ENCODE measurements at places on chromosomes 4 and X.

- DNase-seq, result no peak
These were observed 1.1 kb downstream of the SLC25A6 start for GRCh38 chrX:1390621-1391369.

DNA sequence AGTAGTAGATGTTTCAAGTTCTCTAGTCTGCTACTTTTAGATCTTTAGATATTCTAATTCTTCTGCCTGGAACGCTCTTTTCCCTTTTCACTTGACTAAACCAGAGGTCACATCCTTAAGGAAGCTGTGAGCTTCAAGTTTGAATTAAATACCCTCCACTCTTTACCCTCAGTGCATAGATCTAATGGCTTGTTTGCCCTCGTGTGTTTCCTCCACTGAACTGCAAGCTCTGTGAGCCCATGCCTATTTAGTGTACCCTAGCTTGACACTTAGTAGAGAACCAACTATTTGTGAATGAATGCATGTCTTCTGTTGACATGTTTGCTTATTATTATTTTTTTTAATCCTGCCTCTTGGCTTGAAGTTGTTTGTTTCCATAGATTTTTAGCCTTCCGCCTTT is 138.3 kb downstream of the PDE5A start:
- DNase-seq, result no peak

DNA sequence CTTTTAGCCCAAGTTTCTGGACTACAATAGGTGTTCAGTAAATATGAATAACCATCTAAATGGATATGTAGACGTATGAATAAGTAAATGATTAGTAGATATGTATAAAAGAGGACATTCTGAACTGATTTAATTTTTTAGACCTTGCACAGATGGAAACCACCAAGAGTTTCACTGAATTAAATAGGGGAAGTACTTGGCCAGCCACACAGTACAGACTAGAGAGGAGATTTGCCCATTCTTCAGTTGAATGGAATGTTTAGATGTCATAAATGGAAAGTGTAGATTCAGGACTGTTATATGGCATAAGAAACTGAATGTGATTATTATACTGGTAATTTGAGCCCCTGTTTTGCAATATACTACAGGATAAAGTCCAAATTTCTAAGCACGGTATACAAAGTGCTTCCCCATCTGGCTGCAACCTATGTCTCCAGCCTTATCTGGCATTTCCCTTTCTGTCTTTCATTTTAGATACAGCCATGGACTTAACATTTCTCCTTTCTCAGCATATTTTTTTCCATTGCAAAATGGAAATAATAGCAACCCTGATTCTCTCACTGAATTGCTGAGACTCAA is 137.8 kb upstream of the HS3ST1 start:
- no peak for DNase-seq

DNA sequence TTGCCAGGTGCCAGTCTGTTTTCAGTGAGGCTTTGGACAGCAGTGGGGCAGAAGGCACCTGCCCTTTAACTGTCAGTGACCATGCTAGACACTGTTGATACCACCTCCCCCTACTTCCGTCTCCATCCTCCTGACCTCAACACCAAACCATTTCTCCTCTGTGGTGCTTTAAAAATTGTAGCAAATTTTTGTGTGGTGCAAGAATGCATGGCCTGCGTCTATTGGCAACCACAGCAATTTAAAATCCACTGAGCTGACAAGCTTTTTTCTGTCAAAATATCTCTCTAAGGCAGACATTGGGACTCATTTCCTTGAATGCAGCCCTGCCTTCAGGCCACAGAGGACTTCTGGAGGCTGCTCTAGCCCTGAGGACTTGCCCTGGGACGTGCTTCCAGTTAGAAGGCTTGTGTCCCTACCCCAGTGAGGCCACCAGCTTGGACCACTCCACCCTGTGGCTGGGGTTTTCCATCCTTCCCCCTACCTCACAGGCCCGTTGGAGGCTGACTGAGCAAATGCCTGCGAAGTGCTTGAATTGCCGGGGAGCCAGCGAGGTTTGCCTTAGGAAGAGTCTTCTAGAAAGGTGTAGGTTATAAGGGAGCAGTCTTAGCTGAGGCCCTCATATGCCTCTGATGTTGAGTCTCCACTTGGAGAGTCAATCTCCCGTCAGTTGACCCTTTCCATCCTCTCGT is 6.9 kb downstream of the PRRG3 start:
- no peak for DNase-seq

- no peak for DNase-seq
These were observed 91.0 kb upstream of the TRIM2 start for GRCh38 chr4:153113061-153113837.

DNA sequence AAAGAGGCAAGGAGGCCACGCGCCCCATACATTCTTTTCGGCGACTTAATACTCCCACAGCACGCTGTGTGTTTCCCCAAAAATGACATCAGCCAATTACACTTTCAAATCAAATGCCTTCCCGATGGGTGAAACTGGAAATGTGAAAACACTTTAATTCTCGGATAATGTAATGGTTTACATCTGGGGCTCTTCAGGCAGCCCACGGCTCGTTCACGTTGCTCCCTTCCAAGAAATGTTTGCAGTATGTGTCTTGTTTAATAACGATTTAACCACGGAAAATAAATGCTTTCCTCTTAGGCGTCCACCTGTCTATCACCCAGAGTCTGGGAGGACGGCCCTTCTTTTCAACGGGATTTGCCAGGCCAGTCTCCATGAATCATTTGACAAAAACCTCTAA is 272.5 kb downstream of the SHOX start:
- no peak for DNase-seq

- DNase-seq, result no peak
These were observed 69.8 kb downstream of the ZNF827 start for GRCh38 chr4:145868637-145869409.

DNA sequence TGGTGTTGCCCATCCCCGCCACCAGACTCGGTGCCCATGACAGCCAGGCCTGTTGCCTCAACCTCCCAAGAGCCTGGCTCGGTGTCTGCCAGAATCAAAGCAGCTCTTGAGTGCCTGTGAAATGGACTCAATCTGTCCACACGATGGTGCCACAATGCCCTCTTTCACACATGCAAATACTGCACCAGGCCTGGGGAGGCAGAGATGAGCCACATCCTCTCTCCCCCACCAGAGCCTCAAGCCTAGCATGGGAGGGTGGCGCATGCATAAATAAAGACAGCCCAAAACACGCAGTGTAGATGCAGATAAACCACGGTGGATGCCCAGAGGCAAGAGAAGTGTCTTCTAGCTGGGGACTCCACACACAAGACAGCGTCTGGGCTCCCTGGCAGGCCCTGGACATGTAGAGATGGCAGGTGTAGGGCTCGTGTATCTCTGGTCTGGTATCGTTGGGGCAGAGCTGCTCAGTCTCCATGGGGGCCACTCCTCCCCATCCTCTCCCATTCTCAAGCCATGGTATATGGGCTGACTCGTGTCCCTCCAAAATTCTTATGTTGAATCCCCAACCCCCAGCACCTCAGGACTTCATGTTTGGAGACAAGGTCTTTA is 65.6 kb downstream of the JAKMIP1 start:
- DNase-seq, result peak; percentile 53

GRCh38 chrX:455199-455598 is 68.5 kb upstream of the PPP2R3B start:
- no peak for DNase-seq

DNA sequence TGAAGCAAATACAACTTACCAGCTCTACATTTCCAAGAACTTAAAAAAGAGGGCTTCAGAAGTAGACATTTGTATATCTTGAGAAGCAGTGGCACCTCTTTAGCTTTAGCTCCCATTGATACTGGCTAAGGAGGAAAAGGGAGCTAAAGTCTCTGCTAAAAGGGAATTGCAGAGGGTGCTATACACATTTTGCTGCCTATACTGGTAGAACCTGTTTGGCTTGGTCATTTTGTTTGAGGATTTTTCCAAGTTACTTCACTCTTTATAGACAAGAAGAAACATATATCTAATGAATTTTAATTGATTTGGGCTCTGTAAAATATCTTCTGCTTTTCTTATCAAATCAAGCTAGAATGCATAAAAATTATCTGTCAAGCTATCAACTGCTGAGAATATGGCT is 11.8 kb downstream of the PAPSS1 start:
- no peak for DNase-seq

- DNase-seq, result no peak
These were observed 99.6 kb downstream of the PCDH18 start for GRCh38 chr4:137432446-137433311.

DNA sequence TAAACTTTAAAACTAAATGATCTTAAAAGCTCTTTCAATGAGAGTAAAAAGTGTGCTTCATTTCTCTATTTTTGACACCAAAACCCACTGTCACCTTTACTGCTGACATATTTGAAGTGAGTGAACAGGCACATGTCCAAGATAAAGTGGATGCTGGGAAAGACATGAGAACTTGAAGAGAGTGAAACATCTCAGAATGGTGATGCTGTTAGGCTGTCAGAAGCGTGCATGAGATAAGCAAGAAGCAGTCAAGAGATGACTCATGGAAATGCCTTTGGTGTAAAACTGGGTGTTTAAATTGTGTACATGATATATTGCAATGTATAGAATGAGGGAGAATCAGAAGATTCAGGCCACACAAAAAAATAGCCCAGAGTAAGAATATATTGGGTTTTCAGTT is 21.8 kb upstream of the GBA3 start:
- no peak for DNase-seq

DNA sequence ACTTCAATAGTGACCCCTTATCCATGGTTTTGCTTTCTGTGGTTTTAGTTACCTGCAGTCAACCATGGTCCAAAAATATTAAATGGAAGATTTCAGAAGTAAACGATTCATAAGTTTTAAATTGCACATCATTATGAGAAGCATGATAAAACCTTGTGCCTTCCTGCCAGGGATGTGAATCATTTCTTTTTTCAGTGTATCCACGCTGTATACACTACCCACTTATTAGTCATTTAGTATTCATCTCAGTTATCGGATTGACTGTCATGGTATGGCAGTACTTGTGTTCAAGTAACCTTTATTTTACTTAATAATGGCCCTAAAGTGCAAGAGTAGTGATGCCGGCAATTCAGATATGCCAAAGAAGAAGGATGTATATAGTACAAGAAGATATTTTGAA is 37.7 kb upstream of the TASL start:
- DNase-seq, result no peak

- no peak for DNase-seq
These were observed 142.1 kb downstream of the APBB2 start for GRCh38 chr4:41072021-41072777.

DNA sequence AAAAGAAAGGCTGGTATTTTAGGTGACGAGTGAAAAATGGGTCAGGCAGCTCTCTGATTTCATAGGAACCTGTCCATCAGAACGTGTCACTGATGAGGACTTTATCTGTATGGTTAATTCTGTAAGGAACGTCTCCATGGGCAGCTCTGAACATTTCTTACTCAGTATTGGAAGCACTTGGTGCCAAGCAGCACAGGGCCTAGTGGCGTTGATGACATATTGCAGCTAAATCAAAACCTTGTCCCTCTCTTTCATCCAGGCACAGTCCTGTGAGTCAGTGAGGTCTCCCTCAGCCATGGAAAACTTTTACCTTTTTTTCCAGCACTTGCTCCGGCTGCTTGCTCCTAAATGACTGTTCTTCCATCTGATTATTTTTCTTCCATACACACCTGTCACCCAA is 301.9 kb downstream of the DHX15 start:
- DNase-seq, result no peak

- no peak for DNase-seq
These were observed 138.2 kb upstream of the PSAPL1 start for GRCh38 chr4:7572894-7573293.

DNA sequence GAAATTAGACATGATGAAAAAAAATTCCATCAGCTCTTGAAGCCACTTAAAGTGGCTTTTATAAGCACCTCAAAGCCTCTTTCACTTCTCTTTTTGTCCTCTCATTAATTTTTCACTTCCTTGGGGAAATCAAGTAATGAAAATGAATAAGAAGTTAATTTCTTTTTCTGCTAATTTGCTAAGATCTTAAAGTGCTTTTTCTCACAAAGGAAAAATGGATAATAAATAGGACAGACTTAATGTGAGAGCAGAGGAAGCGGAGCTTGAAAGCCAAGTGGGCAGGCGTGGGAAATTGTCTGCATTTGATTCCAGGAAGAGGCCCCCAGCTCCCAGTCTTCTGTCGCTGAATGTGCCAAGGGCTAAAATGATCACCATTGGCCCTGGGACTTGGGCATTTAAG is 28.6 kb downstream of the CDS1 start:
- DNase-seq, result no peak

DNA sequence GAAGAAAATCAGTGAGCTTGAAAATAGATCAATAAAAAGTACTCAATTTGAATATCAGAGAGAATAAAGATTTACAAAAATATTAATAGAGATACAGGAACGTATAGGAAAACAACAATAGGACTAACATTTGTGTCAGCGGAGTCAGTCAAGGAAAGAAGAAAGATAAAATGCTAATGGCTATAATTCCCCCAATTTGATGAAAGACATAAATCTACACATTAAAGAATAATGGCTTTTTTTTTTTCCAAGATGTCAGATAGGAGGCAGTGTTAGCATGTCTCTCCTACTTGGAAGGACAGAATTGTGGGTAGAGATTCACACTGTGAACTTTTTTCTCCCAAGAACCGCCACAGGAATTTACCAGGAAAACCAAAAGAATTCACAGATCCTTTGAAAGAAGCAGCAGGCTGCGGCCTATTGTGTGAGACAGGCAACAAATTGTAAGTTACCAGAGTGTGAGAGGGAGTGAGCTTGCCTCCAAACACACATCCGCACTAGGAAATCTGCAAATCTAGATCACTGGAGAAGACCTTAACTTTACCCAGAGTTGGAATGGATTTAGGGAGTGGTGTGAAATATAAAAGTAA is 249.9 kb downstream of the PRDM5 start:
- no peak for DNase-seq

GRCh38 chrX:123881330-123881729 is 21.5 kb downstream of the XIAP start:
- no peak for DNase-seq

DNA sequence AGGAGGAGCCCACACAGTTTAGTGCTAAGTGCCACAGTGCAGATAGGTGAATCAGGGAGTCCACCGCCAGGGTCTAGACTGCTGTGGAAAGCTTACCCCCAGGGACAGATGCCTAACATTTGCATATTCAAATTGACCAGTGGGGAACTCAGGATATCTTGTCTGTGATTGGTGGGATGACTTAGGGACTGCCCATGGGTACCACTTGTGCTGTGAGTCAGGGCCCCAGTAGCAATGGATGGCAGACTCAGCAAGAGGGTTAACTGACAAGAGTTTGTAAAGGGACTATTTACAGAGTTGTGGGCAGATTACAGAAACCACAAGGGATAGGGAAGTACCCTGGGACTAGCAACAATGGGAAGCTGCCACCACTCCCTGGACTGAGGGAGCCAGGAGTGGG is 282.1 kb downstream of the BCOR start:
- DNase-seq, result no peak

GRCh38 chrX:13994104-13994503 is 35.6 kb downstream of the GEMIN8 start:
- DNase-seq, result no peak

GRCh38 chr4:128913228-128913627 is 103.7 kb downstream of the JADE1 start:
- no peak for DNase-seq

DNA sequence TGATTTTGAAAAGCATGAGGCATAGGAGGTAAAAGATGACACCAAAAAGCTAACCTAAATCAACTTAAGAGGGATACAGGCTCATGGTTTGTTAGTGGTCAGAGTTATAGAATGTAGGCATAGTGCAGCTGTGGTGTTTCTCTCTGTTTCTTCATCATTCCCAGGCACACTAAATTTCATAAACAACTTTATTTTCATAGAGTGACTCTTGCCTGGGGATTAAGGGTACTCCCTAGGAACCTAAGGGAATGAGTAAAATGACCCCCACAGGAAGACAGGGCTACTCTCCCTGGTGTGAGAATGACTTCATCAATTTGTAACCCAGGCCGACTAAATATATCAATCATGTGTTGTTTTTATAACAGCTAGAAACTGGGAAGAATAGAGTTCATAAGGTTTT is 11.1 kb downstream of the FABP2 start:
- DNase-seq, result no peak

Data from activated effector memory CD4-positive, alpha-beta T cell treated with Interleukin-2 at 50 U/mL for 16 hours (primary cell).